ENCODE measurements at places on chromosomes 6 and 20. TPM values are rescaled to one million over a fixed set of nuclear protein-coding genes. Genes with fewer than 3 reads are reported as not detected.
A peak's percentile ranks its signal among the peaks of the same experiment; 100 is the strongest.

MAP7 gene
- total RNA-seq: 35.8 TPM

- peak; percentile 66 for DNase-seq
Measured at GRCh38 chr20:53413186-53413631, 180.4 kb downstream of the ZNF217 start.

DNA sequence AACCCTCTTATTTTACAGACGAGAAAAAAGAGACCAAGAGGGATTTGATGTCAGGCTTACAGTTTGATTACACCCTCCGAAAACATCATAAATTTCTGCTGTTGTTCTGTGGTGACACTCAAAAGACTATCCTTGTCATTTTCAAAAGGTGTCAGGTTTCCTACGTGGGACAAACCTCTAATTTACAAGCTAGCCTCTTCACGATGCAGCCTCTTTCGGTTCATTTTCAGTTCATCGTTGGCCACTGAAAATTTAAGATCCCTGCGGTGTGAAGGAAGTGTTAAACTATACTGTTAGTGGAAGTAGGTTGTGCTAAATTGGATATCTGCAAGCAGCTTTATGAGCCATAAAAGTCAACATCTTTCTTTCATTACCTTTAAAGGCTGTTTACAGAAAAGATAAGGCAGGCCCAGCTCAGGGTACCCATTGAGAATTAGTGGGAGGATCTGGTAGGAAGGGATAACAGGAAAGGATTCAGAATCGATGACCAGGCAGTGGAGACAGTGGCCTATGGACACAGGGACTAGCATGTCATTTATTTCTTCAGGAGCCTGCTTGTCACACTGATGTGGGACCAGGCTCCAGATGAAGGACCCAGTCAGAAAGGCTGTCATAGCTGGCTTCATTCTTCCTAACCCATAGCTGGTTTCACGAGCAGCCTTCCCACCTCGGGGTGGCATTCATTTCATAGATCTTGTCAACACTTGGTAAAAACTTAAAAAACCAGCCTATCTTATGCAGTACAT lies 329.1 kb upstream of the SOX4 start:
- no peak for DNase-seq

DNA sequence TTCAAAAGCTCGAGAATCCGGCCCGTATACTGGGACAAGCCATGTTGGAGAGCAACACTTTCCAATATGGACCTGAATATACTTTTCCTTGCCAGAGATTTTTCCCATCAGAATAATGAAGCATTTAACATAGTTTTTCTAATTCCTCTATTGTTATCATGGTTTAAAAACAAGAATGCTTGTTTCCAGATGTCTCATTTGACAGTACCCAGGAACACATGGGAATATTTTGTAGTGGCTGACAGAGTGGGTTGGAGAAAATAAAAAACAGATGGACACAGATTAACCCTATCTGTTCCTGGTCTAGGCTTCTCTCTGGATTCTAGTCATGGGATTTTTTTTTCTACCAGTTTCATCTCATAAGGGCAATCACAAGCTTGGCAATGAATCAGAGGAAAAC lies 164.8 kb upstream of the CEP162 start:
- DNase-seq: no peak
